ENCODE measurements at places on chromosomes 7 and 10.

DNA sequence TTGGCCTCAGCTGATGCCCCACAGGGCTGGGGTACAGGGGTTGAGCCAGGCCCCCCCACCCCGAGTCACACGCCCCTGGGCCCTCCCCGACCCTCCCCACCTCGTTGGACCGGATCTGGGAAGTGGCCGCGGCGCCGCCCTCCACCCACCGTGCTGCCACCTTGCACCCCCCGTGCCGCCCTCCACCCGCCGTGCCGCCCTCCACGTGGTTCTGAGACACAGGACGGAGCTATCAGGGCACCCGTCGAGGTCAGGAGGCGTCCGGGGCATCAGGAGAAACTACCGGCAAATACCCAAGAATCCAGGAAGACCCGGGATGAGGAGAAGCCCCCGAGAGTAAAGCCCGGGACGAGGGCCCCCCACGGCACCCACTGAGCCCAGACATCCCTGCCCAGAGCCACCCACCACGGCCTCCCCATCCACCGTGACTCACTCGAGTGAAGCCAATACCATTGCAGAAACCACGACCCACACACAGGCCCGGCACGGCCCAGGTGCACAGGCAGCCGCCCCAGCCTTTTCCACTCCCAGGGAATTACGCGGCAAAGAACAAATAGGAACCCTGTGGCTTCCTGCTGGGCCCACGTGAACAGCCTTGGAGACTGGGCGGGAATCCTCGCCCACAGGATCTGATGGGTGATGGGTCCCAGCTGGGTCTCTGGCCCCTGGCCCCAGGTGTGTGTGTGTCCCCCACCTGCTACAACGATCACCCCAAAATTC, 34.0 kb downstream of the ADAP1 start:
- no peak for DNase-seq

GRCh38 chr7:70920876-70921275, 211.1 kb upstream of the GALNT17 start:
- no peak for DNase-seq

- no peak for DNase-seq
Observed at GRCh38 chr7:32030904-32031692, 39.1 kb downstream of the PDE1C start.

- no peak for DNase-seq
Observed at GRCh38 chr10:100182908-100183307, 2.9 kb downstream of the ERLIN1 start.
